ENCODE measurements at places on chromosomes 6 and 20. TPM values are rescaled to one million over a fixed set of nuclear protein-coding genes. Genes with fewer than 3 reads are reported as not detected.
A peak's percentile ranks its signal among the peaks of the same experiment; 100 is the strongest.

Gene KCNK5
- total RNA-seq: 0.19 TPM

Gene DOK5
- total RNA-seq: 26.3 TPM

- DNase-seq: peak; percentile 96
Measured at GRCh38 chr6:29965873-29966601, 23.7 kb downstream of the HLA-A start.

- no peak for DNase-seq
Measured at GRCh38 chr20:58394801-58395200, 5.8 kb downstream of the VAPB start.

DNA sequence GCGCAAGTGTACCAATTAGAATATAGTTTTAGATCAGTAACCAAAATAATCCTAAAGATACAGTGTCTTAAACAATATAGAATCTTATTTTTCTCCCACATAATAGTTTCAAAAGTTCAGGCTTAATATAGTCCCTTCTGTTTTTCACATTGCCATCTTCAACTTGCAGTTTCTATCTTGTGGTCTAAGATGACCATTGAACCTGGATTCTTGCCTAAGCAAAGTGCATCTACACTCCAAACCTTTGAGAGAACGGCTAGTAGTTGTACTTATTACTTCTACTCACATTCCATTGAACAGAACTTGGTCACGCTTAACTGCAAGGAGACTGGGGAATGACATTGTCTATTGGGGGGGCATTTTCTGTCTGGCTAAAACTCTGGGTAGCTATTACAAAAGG, 373.0 kb downstream of the LMBRD1 start:
- no peak for DNase-seq

- DNase-seq: no peak
Measured at GRCh38 chr6:169991913-169992312, 240.5 kb downstream of the ERMARD start.

- DNase-seq: no peak
Measured at GRCh38 chr6:102815207-102815606, 1421.7 kb downstream of the GRIK2 start.

GRCh38 chr6:152204591-152204990, 397.1 kb downstream of the ESR1 start:
- DNase-seq: no peak

GRCh38 chr6:152244998-152245630, 392.0 kb downstream of the SYNE1 start:
- no peak for DNase-seq

DNA sequence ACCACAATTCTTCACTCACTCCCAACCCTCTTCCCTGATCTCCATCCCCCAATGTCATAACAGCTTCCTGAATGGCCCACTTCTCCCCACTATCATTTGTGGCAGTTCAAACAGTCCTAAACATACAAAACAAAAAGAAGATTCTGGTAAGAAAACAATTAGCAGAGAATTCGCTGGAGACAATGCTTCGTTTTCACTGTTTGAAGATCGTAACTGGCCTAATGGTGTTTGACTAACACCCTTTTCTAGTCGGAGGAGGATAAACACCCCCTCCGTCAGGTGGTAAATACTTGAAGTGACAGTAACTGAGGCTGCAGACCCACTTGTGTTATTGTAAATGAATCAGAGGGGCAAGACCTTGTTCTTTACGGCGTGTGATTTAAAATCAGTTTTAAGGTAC, 3.8 kb downstream of the EYA2 start:
- DNase-seq: no peak

DNA sequence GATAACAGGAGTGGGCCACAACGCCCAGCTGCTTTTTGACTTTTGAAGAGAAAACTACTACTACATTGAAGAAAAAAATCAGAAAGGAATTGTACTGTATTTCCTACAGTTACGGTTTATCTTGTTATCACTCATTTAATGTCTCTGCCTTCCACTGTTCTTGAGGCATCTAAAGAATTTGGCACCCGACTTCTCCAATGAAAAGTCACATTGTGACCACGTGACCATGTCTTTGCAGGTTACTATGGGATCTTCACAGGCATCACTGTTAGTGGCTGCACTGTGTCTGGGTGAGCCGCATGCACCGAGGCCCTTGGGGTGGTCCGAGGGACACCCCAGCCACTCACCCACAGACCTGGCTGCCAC, 26.8 kb downstream of the RRBP1 start:
- DNase-seq: peak; percentile 7

DNA sequence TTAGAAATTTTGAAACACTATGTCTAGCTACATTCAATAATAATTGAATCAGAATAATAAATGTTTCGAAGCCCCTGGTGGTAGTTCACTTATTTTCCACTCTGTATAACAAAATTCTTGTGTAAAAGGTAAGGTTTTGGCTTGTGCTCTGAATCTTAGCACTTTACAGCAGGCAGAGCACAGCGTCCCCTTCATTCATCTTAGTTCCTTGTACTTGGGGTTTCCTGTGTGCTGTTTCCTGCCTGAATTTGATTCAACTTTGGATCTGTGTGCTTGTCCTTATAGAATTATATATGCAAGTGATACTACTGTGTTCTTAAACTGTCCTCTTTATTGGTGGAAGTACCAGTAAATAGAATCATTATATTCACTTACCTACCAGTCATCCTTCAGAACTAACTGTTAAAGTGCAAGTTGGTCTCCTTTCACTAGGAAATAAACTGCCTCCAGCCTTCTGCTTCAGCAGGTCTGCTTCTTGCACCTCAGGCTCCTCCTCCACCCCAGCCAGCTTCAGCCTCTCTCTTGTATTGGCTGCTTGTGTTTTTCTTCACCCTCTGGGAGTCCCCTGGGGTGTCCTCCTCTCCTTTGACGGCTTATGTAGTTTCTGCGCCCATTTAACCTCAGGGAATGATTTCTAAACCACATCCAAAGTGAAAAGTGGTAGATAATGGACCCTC, 28.8 kb upstream of the TULP4 start:
- DNase-seq: no peak

Measured in cardiac septum (tissue), 1 donor.